ENCODE measurements at places on chromosomes 6 and 20.
A peak's percentile ranks its signal among the peaks of the same experiment; 100 is the strongest.

DNA sequence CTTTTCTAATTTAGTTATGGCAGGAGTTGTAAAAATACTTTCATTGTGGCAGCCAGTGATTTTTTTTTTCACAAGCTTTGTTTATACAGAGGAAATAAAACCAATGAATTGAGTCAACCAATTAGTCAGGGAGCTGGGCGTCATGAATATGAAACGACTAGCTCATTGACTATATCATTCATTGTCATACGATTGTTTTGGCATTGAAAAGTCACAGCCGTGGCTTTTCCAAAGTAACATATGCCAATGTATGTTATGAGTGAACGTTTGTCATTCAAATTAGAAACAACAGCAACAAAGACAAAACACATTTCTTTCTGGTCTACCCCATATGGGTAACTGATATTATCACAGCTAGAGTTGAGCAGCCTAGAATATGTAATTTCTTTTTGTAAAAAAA, 810.6 kb downstream of the EPHA7 start:
- no peak for DNase-seq

DNA sequence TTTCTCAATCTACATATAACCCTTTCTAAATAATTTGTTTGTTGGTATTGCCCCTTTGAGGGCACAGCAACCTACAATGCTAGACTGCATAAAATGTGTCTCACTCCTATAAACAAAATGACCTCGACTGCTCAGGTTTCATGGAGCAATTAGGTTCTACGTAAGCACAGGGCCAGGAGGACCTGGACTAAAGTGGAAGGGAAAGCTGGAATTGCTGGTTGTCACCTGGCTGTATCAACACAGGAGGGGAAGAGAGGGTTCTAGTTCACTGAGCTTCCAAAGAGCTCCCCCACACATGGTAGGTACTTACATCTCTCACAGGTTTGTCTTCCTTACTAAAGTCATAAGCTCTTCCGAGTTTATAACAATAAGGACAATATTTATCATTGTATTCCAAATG, 51.0 kb downstream of the NCOA6 start:
- no peak for DNase-seq

GRCh38 chr6:125747589-125748405, 1.6 kb upstream of the HEY2 start:
- DNase-seq, result peak; percentile 2

DNA sequence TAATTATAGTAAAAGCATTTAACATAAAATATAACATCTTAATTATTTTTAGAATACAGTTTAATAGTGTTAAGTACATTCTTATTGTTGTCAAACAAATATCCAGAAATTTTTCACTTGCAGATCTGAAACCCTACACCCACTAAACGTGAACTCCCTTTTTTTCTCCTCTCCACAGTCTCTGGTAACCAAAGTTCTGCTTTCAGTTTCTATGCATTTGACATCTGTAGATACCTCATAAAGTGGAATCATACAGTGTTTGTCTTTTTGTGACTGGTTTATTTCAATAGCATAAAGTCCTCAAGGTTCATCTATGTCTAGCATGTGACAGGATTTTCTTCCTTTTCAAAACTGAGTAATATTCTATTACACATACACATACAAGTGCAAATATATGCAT, 286.3 kb downstream of the BTBD3 start:
- no peak for DNase-seq

- DNase-seq, result no peak
Observed at GRCh38 chr6:14739827-14740226, 506.0 kb upstream of the JARID2 start.

DNA sequence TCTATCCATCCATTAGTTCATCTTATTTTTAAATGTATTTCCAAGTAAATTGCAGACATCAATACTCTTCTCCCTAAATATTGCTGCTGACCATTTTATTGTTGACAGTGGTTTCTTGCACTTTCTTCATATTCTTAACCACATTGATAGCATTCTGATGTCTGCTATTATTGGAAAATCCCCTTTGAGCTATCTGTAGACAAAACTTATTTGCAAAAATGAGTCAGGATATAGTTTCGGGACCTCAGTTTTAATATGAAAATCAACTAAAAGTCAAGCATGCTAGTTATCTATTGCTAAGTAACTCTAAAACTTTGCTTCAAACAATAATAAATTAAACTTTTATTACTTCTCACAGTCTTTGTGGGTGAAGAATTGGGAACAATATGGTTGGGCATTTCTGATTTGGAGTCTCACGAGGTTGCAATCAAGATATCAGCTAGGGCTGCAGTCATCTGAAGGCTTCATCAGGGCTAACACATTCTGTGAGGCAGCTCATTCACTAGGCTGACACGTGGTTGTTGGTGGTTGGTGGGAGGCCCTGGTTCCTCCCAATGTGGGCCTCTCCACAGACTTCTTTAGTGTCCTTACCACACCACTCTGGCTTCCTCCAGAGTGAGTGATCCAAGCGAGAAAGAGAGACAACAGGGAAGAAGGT, 32.7 kb downstream of the CD109 start:
- peak; percentile 37 for DNase-seq

DNA sequence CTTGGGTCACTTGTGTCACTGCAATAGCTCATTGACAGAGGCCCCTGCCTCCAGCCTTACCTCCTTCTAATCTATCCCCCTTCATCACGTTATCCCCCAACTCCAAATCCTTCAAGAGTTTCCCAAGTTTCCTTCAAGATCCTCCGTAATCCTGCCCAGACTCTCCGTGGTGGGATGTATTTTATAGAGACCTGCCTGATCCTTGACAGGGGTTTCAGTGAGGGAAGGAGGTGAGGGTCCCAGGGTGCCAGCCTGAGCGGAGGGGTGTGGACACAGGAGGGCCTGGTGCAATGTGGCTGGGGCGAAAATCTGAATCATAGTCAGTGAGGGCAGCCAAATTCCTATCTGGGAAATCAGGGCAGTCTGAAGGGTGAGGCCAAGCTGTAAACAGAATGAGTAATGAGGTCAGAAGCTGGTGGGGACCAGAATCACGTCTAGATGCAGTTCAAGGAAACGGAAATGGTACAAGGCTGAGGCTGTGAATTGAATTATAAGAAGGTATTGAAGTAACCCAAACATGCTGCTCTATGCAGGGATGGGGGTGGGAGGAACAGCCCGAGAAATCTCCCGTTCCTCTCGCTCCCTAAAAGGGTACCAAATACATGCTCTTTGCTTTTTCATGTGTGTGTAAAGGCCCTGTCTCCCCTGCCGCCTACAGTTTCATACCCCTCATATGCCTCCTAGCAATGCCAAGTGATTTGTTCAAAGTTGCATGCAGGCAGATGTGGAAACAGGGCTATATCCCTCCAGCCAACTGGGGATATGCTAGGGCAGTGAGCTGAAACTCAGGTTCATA, 35.4 kb upstream of the PIM1 start:
- no peak for DNase-seq

- no peak for DNase-seq
Observed at GRCh38 chr6:106629859-106630163, 433 bp downstream of the QRSL1 start.

DNA sequence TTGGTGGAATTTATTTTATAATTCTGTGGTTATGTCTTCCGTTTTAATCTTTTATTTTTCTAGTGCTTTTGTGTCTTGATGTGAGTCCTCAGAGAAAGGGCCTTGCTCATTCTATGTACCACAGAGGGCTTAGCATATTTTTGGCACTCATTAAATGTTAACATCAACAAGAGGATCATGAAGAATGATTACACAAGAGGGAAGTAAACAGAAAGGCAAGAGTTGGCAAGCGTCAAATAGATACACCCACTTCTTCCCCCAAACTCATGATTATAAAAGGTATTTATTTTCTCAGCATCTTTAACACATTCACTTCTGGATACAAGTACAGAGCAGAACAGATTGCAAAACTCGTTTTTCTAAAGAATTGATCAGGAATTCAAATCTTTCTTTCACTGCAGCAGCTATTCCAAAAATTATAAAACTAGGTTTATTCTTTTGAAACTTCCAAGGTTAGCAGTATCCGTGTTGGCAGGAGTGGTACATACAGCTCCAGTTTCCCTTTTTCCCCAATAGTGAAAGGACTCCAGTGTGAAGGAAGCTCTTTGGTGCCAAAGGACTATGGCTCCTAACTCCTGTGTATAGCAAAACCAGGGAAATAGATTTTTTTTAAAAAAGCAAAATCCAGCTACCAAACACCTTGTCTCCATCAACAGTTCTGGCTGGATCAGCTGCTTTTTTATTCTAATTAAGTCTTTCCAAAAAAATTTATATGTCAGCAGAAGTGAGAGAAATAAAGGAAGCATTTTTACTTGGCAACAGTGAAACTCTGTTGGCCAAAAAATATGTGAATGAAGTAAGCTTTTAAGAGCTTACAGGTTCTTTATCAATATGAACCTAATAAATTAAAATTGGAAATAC, 221.9 kb downstream of the ADGRG6 start:
- DNase-seq, result no peak

GRCh38 chr6:7110092-7110792, 2.5 kb downstream of the RREB1 start:
- DNase-seq, result no peak

DNA sequence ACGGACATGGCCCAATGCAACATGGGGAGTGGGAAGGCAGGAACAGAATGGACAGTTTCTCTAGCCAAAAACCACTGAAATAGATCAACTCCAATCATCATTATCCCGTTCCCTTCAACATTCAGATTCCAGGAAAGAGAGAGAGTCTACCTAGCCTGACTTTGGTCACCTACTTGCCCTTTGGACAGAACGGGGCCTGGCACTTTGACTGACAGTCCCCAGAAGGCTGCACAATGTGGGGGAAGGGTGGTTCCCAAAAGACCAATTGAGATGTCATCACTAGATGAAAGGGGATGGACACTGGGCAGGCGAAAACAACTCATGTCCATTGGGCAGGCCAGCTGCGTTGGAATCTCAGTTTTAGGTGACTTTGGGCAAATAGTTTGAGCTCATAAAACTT, 15.0 kb upstream of the KIF16B start:
- no peak for DNase-seq

GRCh38 chr20:44862286-44862685, 23.2 kb upstream of the YWHAB start:
- no peak for DNase-seq

- no peak for DNase-seq
Observed at GRCh38 chr6:74319292-74319691, 623.3 kb downstream of the CD109 start.

GRCh38 chr6:119312875-119313338, 36.7 kb downstream of the MAN1A1 start:
- DNase-seq, result no peak

DNA sequence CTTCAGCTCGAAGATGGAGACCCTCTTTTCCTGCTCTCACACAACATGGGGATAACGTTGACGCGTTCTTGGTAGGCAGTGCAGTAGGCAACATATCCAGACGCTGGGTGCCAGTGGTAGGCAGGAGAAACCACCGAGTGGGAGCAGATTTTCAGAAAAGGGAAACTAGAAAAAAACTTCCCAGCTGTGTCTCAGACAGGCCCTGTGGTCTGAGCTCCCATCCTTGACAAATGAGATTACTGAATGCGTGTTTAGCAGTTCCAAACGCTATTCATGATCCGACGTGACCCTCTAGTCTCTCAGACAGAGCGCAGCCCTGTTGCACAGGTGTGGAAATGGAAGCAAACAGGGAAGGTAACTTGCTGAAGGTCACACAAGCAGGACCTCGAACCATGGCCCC, 83.9 kb upstream of the DUSP22 start:
- DNase-seq, result no peak

DNA sequence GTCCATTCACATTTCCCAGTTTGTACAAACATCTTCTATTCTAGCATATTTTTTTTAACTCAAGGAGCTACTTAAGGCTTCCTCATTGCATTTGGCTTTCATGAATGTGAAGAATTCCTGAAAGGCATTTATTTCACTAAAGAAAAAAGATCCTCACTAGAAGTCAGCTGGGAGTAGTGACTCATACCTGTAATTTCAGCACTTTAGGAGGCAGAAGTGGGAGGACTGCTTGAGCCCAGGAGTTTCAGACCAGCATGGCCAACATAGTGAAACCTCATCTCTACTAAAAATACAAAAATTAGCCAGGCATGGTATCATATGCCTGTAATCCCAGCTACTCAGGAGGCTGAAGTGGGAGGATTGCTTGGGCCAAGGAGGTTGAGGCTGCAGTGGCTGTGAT, 30.9 kb upstream of the XRN2 start:
- no peak for DNase-seq

DNA sequence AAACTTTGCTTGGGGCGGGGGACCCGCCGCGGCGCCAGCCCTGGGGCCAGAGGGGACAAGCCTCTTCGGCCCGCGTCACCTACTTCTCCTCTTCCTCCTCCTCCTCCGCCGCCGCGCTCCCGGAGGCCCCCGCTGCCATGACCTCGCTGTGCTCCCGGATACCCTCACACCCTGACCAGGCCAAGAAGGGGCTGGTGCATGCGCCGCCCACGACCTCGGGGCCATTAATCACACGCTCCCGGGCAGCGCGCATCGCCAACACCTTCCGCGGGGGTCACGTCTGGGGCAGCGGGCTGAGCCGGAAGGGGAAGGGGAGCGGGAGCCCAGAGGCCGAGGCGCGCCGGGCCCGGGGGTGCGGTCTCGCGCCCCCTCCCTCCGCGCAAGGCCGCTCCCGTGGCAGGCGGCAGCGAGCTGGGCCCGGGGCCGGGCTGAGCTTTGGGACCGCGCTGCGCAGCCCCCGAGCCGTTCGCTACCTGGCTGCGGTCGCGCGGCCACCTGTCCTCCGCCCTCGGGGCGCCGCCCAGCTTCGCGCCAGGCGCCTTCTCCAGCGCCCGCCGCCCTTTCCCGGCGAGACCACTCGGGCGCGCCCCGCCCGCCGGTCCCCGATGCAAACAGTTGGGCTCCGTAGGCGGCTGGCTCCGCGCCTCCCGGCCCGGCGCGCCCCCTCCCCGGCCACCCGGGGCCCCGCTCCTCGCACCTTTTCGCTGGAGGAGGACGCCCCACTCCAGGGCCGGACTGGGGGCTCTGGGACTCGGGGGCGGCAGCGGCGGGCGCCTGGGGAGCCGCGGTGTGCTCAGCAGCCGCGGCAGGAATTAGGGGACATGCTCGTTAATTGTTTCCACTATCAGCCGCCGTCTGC, 575 bp upstream of the CNR1 start:
- no peak for DNase-seq

DNA sequence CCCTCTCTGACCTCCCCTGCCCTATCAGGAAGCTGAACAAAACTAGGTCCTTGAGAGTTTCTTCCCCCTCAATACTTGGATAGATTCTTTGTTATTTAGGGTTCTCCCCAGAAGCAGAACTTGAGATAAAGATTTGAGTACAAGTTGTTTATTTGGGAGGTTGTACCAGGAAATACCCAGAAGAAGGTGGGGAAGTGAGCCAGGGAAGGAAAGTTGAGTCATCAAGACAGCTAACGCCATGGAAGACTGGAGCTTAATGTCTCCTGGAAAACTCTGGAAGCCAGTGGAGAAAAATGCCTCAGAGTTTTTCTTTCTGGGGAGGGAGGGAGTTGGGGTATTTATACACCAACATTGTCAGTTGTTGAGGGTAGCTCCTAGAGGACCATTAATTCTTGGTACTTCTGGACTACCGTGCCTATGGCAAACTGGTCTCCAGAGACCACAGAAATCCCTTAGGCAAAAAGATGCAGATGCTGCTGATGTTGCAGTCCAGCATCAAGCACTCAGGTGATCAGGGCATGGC, 102.6 kb upstream of the ZFP64 start:
- DNase-seq, result no peak

Data from stimulated activated CD4-positive, alpha-beta T cell treated with anti-CD3 and anti-CD28 coated beads, Interleukin-4, amount 100 ng/mL, for 48 hours (primary cell).